Hepatocyte (in vitro differentiated cells): ENCODE measurements at places on chromosomes 7 and 10.

DNA sequence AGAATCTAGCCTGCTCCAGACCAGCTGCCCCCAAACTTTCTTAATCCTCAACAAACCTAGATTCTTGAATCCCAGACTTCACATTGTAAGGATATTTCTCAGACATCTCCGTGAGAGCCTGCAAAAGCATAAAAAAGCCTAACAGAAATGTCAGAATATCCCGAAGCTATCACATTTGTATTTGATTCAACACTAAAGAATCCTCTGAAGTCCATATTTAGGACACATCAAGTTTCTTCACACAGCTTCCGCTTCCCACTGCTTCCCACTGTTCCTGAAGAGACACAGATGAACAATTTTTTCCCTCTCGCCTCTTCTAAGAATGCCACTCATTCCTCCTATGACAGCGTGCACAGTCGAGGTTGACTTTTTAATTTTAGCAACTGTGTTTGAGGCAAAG is 396.2 kb upstream of the IGFBP3 start:
- no peaks in the 10 kb centered on the region for H3K36me3 ChIP-seq
- no peaks in the 10 kb centered on the region for H3K4me1 ChIP-seq
- no peak for DNase-seq
- H3K27me3 ChIP-seq, result no peaks in the 10 kb centered on the region

GRCh38 chr10:28970231-28970630 is 292.9 kb downstream of the BAMBI start:
- H3K4me1 ChIP-seq, result no peaks in the 10 kb centered on the region
- no peaks in the 10 kb centered on the region for H3K36me3 ChIP-seq
- DNase-seq, result no peak
- no peaks in the 10 kb centered on the region for H3K27me3 ChIP-seq
- no peak overlapping the region for H3K27ac ChIP-seq
- no peak overlapping the region for H3K4me3 ChIP-seq

DNA sequence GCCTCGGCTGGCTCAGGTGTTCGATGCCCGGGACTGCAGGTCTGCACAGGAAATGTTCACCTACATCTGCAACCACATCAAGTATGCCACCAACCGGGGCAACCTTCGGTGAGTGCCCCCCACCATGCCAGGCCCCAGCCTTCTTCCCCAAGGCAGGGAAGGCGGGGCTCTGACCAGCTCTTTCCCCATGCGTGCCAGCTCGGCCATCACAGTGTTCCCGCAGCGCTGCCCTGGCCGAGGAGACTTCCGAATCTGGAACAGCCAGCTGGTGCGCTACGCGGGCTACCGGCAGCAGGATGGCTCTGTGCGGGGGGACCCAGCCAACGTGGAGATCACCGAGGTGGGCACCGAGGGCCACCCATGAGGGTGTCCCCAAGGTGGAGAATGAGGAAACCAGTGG is 7.5 kb downstream of the NOS3 start:
- H3K4me1 ChIP-seq, result peaks cover 5% of the 10 kb centered on the region
- no peak overlapping the region for H3K27ac ChIP-seq
- DNase-seq, result no peak
- H3K36me3 ChIP-seq, result no peaks in the 10 kb centered on the region

- no peaks in the 10 kb centered on the region for H3K36me3 ChIP-seq
- peak overlapping the region; percentile 9 for H3K4me3 ChIP-seq
- peaks cover 14% of the 10 kb centered on the region for H3K4me1 ChIP-seq
- DNase-seq, result peak; percentile 98
These were observed 984 bp downstream of the SMURF1 start for GRCh38 chr7:99142727-99143520.

GRCh38 chr10:97028126-97028831 is 157.5 kb downstream of the SLIT1 start:
- H3K27me3 ChIP-seq, result no peaks in the 10 kb centered on the region
- no peaks in the 10 kb centered on the region for H3K4me1 ChIP-seq
- H3K4me3 ChIP-seq, result no peak overlapping the region
- no peak overlapping the region for H3K27ac ChIP-seq

- no peak overlapping the region for H3K4me3 ChIP-seq
- no peaks in the 10 kb centered on the region for H3K36me3 ChIP-seq
- H3K27ac ChIP-seq, result no peak overlapping the region
- H3K4me1 ChIP-seq, result no peaks in the 10 kb centered on the region
- no peak for DNase-seq
These were observed 152.0 kb upstream of the PITRM1 start for GRCh38 chr10:3324612-3325038.

DNA sequence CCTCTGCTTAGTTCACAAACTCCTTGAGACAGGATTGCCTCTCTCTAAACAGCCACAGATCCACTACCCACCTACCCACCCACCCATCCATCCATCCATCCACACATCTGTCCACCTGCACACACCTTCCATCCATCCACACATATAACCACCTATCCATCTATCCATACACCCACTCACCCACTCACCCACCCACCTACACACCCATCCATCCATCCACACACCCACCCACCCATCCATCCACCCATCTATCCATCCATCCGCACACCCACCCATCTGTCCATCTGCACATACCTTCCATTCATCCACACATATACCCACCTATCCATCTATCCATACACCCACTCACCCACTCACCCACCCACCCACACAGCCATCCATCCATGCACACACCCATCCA is 9.7 kb downstream of the TECPR1 start:
- H3K27ac ChIP-seq, result no peak overlapping the region
- DNase-seq, result no peak
- no peaks in the 10 kb centered on the region for H3K27me3 ChIP-seq
- H3K4me1 ChIP-seq, result no peaks in the 10 kb centered on the region
- no peaks in the 10 kb centered on the region for H3K36me3 ChIP-seq

- no peaks in the 10 kb centered on the region for H3K27me3 ChIP-seq
- H3K4me3 ChIP-seq, result no peak overlapping the region
- DNase-seq, result no peak
These were observed 277.7 kb upstream of the KAT6B start for GRCh38 chr10:74548676-74549075.

- no peaks in the 10 kb centered on the region for H3K36me3 ChIP-seq
- no peak overlapping the region for H3K4me3 ChIP-seq
- no peaks in the 10 kb centered on the region for H3K27me3 ChIP-seq
- DNase-seq, result no peak
These were observed 315.9 kb upstream of the SEMA3A start for GRCh38 chr7:84510505-84510904.

- DNase-seq, result no peak
- H3K27me3 ChIP-seq, result no peaks in the 10 kb centered on the region
These were observed 14.8 kb downstream of the PTPRE start for GRCh38 chr10:127921753-127922145.

GRCh38 chr10:68735119-68735518 is 14.1 kb downstream of the CCAR1 start:
- H3K36me3 ChIP-seq, result no peaks in the 10 kb centered on the region
- H3K27ac ChIP-seq, result no peak overlapping the region
- no peaks in the 10 kb centered on the region for H3K4me1 ChIP-seq
- DNase-seq, result no peak
- no peaks in the 10 kb centered on the region for H3K27me3 ChIP-seq
- no peak overlapping the region for H3K4me3 ChIP-seq

DNA sequence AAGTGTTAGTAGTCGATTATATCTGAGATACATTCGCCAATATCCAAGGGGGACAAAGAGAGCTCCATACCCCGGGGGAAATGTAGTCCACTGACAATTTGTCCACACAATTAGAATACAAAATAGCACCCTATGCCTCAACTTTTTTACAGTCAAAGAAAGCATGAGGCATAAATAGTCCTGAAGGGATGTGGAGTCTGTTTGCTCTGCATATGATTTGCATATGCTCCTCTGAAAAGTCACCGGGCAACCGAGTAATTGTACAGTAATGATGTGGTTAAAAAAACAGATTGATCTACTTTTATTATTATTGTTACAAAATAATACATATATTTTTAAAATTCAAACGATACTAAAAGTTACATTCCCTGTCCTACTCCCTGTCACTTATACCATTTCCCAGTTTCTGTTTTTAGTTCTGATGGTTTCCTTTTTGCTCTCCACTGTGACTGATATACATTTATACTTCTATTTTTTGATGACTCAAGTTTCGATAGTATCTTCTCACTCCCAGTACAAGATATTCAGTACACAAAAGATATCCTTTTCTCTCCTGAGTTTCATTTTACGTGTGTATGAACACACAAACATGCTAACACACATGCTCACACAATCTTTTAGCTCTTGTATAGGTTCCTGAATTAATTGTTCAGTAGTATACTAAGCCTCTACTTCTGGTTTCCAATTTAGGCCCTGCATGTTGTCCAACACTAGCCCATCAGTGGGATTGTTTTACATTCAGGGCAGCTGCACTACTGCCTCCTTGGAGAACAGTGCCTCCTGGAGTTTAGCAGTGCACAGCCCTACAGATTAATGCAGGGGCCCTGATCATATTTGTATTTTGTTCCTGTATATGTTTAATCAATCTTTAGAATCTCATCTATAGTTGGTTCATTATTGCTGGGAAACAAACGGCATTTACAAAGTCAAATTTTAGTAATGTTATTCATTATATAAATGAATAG is 130.9 kb downstream of the TES start:
- no peaks in the 10 kb centered on the region for H3K27me3 ChIP-seq
- no peak overlapping the region for H3K27ac ChIP-seq
- peaks cover 10% of the 10 kb centered on the region for H3K4me1 ChIP-seq
- no peaks in the 10 kb centered on the region for H3K36me3 ChIP-seq

- H3K36me3 ChIP-seq, result no peaks in the 10 kb centered on the region
- H3K27ac ChIP-seq, result no peak overlapping the region
- H3K4me1 ChIP-seq, result no peaks in the 10 kb centered on the region
- DNase-seq, result no peak
- no peak overlapping the region for H3K4me3 ChIP-seq
These were observed 92.0 kb upstream of the CDC14C start for GRCh38 chr7:48832303-48832845.

DNA sequence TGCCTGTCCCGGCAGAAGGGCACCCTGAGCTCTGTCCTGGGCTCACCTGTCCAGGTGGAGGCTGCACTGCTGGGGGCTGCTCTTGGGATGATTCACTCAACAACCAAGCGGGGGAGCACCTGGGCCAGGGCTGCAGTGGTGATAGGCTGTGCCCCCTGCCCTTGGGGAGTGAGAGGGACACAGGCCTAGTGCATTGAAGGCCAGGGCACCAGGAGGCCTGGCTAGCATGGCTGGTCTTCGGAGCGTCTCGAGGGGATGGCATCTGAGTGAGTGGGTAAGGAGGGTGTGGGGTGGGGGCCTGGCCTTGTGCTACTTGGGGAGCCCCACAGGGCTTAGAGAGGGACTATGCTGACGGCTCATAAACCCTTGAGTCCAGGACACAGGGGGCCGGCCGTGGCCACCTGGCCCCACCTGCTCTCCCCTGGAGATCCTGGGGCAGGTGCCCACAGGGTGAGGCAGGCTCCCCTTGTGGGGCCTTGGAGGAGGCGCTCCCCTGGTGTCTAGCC is 3.1 kb downstream of the PWWP2B start:
- no peaks in the 10 kb centered on the region for H3K36me3 ChIP-seq
- H3K27ac ChIP-seq, result no peak overlapping the region
- no peak for DNase-seq
- peaks cover 42% of the 10 kb centered on the region for H3K4me1 ChIP-seq
- H3K27me3 ChIP-seq, result no peaks in the 10 kb centered on the region

DNA sequence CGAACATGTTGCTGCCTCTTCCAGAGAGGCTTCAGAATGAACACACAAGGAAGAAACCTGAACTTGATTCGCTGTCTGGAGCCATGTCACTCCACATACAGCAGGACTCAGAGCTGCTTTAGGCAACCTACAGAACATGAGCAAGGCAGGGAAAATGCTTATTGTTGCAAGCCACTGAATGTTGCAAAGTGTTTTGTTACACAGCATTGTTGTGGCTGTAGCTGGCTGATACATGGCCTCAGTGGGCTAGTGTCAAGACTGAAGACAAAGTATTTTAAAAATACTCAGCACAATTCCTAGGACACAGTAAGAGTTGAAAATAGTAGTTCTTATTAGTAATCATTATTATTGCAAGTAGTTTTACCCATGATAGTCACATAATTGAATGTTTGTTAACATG is 3.1 kb upstream of the CHST15 start:
- no peak overlapping the region for H3K27ac ChIP-seq
- DNase-seq, result no peak
- H3K4me3 ChIP-seq, result no peak overlapping the region
- H3K4me1 ChIP-seq, result peaks cover 20% of the 10 kb centered on the region
- H3K36me3 ChIP-seq, result no peaks in the 10 kb centered on the region
- H3K27me3 ChIP-seq, result peaks cover 32% of the 10 kb centered on the region

- peak overlapping the region; percentile 89 for H3K27ac ChIP-seq
- peak; percentile 96 for DNase-seq
- H3K4me3 ChIP-seq, result no peak overlapping the region
- H3K36me3 ChIP-seq, result no peaks in the 10 kb centered on the region
- H3K27me3 ChIP-seq, result no peaks in the 10 kb centered on the region
These were observed 297.1 kb upstream of the NFE2L3 start for GRCh38 chr7:25854608-25855497.

DNA sequence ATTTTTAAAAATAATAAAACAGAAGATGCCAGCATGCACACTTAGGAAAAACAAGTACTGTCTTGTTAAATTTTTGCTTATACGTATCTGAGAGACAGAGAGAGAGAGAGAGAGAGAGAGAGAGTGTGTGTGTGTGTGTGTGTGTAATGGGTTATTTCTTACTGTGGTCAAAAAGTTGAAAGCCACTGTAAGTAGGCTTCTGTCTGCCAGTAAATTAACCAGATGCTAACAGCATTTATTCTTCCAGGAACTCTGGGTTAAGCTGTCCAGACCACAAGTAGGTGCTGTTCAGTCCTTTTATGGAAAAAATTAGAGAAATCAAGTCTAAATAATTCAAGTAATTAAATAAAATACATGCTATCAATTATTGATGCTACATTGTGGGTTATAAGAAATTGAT is 39.7 kb downstream of the RNF32 start:
- H3K36me3 ChIP-seq, result no peaks in the 10 kb centered on the region
- no peaks in the 10 kb centered on the region for H3K27me3 ChIP-seq
- H3K4me3 ChIP-seq, result no peak overlapping the region
- H3K27ac ChIP-seq, result no peak overlapping the region
- no peaks in the 10 kb centered on the region for H3K4me1 ChIP-seq

DNA sequence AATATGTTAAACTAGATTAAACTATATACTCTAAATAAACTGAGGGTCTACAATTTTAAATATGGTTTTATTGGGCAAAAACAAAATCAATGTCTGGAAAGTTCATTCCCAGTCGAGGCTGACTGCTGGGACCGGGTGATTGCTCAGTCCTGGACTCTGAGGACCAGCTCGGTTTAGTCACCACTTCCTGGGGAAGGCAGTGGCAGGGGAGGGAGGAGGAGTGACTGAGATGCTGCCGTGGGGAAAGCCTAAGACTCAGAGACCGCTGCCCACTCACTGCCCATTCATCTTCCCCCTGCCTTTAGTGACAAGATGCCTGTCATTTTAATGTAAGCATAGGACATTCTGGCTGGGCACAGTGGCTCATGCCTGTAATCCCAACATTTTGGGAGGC is 29.0 kb downstream of the ATOH7 start:
- no peaks in the 10 kb centered on the region for H3K4me1 ChIP-seq
- no peak overlapping the region for H3K4me3 ChIP-seq
- H3K27me3 ChIP-seq, result no peaks in the 10 kb centered on the region
- H3K27ac ChIP-seq, result no peak overlapping the region
- no peak for DNase-seq
